Endothelial cell (in vitro differentiated cells): ENCODE measurements at places on chromosomes 16 and 17.

DNA sequence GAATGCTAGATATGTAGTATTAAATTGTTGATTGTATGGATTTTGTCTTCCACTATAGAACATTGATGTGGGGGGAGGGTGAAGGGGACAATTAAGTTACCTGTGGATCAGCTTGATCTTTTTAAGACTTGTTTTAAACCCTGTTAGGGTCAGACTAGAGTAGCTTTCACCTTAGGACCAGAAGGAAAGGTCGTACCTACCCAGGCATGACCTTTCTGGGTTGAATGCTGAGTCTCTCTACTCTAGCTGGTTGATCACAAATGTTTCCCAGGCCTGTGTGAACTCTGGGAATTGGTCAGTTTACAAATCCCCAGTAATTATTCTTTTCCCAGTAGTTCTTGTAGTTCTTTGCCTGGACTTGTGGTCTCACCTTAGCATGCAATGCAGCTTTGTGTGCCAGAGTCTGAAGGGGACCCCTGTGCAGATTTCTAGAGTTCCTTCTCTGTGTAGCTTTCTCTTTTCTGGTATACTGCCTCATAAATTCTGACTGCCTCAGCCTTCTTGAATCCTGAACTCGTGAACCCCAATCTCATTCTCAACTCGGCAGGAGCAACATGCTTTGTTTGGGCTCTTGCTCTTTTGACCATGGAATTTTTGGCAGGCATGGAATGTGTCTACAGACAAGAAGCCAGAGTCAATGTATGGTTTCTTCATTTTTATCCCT, 54.1 kb downstream of the VMP1 start:
- DNase-seq = no peak

DNA sequence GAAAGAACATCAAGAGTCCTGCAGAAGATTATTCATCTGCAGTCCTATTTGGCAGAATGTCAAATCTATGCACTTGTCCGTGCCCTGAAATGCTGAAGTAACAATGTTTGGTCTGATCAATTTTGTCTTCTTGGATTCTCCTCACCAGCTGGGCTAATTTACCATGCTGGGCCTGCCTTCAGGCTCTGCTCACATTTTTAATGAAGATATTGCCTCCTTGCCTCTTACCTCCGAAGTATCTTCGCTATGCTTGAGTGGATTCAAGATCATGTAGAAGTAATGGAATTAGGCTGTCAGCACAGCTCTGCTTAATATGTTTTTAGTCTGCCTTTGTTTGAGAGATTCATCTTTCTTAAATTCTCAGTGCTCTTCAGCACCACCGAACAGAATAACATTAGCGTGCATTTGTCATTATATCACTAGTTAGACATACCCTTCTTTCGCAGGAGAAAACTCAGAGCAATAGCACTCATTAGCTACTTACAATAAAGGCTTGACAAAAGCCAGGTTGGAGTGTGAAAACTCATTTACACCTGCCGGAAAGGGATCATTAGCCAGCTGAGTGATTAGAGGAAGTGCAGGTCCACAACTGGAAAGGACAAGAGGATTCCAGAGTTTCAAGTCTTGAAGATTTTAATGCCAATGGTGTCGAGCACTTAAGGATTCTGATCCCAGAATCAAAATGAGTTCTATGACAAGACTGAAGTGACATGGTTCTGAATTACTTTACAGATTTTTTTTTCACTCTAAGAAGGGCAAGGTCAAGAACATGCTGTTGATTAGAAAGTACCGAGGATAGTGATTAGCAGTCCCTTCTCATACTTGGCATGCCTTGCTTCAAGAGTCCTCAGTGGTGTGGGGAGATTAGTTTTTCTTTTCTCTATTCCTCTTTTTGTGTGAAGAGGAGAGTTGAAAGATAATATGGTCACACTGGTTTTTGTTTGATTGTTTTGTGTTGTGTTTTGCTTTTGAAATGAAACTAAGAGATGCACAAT, 405.6 kb upstream of the TOM1L1 start:
- DNase-seq = no peak

- no peak for DNase-seq
Observed at GRCh38 chr16:13178318-13178717, 276.9 kb downstream of the SHISA9 start.

GRCh38 chr16:9092978-9093344, 1.5 kb downstream of the HAPSTR1 start:
- DNase-seq = peak; percentile 15

- no peak for DNase-seq
Observed at GRCh38 chr17:68097161-68097805, 61.7 kb downstream of the KPNA2 start.

DNA sequence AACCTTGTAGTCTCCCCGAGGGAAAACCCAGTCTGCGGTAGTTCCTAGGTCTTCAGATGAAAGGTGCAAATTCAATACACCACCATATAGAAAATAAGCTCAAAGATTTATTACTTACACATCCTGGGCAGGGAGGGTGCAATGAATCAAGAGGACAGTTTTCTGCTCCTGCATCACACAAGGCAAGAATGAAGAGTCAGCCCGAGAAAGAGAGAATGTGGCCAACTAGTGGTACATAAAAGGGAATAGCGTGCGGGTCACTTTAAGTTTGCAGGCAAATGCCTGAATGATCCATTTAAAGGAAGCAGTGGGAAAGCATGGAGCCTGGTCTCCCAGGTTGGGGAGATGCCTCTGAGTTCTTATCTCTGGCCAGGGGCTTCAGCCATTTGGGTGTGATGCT, 403.4 kb downstream of the GRIN2A start:
- no peak for DNase-seq

DNA sequence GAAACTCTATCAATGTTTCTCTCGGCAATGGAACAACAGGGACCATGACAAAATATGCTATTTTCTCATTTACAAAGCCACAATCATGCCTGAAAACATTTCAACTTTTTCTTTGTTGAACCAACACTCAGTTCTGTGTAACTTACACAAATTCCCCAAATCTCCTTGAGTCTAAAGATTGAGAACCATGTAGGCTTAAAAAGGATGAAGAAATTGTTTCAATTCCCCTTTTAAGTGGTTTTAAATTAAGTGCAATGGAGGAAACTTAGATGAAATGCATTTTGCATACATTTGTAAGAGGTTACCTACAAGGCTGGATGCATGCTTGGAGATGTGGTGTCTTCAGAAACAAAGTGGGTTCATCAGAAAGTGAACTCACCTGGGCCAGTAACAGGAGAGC, 566.4 kb upstream of the CDH11 start:
- DNase-seq = no peak

- no peak for DNase-seq
Observed at GRCh38 chr17:59876107-59876506, 16.6 kb downstream of the TUBD1 start.

- no peak for DNase-seq
Observed at GRCh38 chr16:68116256-68116867, 31.2 kb downstream of the NFATC3 start.

DNA sequence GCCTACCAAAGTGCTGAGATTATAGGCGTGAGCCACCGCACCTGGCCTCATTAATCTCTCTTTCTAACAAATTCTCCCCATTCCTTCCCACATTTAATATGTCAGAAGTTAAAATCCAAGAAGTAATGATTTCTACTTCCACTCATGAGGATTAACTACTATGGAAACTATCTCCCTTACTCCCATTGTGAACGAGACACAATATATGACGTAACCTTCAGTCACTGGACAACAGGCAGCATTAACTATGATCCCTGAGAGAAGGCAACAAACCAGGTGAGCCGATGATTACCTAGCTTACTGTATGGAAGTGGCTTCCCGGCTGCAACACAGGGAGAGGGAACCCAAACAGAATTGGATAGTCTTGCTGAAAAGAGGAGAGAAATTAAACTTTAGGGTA, 20.0 kb downstream of the GLG1 start:
- DNase-seq = no peak

- no peak for DNase-seq
Observed at GRCh38 chr17:75854881-75855309, 240 bp downstream of the WBP2 start.

- no peak for DNase-seq
Observed at GRCh38 chr16:48136547-48137360, 19.0 kb downstream of the ABCC12 start.

DNA sequence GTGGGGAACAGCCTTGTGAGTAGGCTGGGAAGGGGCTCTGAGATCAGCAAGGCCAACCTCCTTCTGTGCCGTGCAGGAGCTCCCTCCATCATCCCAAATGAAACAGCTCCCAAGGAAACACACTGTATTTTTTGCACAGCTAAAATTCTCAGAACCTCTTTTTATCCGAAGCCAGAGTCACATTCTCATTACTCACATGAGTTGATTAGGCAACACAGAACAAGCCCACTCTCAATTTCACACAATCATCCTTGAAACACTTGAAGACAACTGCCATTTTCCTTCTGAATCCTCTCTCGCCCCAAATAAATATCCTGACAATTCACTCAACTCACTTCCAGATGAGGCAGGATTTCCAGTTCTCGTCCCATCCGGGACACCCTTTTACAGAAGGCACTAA, 66.1 kb downstream of the MYO18A start:
- no peak for DNase-seq

DNA sequence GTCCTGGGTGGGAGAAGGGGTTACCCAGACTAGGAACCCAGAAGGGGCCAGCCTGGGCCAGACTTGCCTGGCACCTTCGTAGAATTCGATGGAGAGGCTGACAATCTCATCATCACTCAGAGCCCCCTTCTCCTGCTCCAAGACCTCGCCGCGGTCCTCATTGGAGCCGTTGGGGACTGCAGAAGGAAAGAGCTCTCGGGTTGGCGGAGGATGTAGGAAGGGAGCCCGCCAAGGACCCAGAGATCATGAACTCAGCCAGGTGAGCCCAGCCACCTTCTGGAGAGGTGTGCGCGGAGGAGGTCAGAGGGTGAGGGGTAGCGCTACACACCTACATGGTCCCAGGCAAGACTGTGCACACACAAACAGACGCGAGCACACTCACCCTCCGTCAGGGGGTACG, 8.5 kb downstream of the CISD3 start:
- DNase-seq = no peak

DNA sequence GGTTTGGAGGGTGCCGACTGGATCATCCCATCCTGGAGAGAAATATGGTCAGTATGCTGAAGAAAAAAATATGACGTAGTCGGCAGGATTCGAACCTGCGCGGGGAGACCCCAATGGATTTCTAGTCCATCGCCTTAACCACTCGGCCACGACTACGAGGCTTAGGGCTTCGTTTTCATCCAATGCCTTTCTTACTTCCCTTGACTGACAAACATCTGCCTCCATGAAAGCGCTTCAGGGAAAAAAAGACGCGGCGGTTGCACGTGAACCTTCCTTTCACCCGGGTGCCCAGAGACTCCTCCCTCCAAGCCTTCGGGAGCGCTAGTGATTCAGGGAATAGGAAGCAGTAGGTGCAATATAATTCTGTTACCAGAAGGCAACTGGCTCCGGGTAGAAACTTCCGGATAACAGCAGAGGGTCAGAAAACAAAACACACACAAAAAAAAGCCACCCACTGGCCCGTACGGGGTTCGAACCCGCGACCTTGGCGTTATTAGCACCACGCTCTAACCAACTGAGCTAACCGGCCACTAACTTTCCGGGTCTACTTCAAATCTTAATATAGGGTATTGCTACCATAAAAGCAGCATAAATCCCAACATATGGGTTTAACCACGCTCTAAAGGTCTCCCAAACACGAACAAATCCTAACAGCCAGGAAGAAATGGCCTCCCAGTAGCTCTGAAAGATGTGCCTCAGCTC, 16.3 kb upstream of the AURKB start:
- DNase-seq = peak; percentile 76

DNA sequence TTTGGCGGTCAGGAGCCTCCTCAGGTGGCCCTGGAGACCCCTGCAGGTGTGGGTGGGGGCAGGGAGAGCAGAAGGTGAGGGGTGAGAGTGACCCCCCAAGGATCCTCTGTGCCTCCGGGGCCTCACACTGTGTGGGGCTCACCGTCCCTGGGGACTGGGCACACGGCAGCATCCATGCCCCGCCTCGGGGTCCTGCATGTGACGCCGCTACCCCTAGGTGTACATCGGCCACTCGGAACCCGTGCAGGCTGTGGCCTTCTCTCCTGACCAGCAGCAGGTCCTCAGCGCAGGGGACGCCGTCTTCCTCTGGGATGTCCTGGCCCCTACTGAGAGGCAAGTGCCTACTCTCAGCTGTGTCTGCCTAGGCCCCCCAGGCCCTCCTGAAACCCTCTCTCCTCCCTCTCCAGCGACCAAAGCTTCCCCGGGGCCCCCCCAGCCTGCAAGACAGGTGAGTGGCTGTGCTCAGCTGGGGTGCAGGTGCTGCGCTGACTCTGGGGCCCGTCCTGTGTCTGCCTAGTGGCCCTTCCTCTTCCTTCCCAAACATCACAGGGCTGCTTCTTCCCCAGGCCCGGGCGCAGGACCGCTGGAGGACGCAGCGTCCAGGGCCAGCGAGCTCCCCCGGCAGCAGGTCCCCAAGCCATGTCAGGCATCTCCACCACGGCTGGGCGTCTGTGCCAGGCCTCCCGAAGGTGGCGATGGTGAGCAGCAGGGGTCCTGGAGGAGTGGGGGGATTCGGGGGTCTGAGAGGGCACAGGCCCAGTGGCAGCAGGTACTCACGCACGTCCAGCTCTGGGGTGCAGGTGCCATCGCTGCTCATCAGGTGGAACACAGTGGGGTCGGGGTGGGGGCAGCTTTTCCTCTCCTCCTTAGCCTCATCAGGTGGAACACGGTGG, 9.0 kb upstream of the RHOT2 start:
- no peak for DNase-seq

GRCh38 chr17:55750750-55751657, at the start of gene PCTP:
TSS of gene PCTP (plus strand) at chr17:55751051. CDS start at chr17:55751104, 53 bp downstream.
- DNase-seq = peak; percentile 92

- no peak for DNase-seq
Observed at GRCh38 chr16:57976331-57976796, 5.4 kb upstream of the CNGB1 start.

DNA sequence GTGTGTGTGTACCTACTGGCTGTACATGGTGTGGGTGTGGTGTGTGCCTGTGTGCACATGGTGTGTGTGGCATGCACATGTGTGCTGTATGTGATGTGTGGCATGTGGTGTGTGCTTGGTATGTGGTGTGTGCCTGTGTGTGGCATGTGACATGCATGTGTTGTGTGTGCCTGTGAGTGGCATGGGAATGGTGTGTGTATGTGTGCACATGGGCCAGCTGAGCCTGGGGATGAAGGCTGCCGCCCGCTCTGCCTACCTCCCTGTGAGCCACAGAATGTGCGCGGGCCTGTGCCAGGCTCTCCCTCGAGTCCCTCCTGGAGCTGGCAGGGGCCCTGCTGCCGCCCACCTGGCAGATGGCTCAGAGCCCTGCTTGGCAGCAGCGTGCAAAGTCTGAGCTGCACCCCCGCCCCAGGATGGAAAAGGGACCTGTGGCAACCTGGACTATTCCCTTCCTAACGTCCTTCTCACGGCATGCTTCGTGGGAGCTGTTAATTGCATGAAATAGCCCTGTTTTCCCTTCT, 9.3 kb downstream of the PRSS27 start:
- DNase-seq = no peak

DNA sequence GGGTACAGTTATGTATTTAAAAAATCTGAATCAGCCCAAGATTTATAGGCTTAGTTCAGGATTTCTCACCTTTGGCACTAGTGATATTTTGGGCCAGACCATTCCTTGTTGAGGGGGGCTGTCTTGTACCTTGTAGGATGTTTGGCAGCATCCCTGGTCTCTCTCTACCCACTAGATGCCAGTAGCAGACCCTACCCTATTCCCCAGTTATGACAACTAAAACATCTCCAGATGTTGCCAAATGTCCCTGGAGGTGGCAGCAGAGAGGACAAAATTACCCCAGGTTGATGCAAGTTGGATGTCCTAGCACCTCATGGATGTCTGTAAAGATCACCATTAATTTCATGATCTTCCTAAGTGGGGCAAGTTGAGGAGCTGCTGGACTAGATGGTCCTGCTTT, 45.8 kb downstream of the SYT17 start:
- no peak for DNase-seq
